ENCODE measurements at places on chromosomes 6 and 20.

GRCh38 chr6:84645563-84646266 is 118.7 kb downstream of the TBX18 start:
- DNase-seq: peak; percentile 23

- no peak for DNase-seq
These were observed 30.2 kb downstream of the RANBP9 start for GRCh38 chr6:13681305-13682061.

GRCh38 chr6:169783401-169783800 is 32.0 kb downstream of the ERMARD start:
- no peak for DNase-seq

GRCh38 chr6:41181566-41181965 is 18.6 kb upstream of the TREM2 start:
- no peak for DNase-seq

- no peak for DNase-seq
These were observed 105.6 kb downstream of the ELOVL4 start for GRCh38 chr6:79841577-79842375.

GRCh38 chr6:143498428-143498827 is 13.1 kb downstream of the FUCA2 start:
- DNase-seq: no peak

DNA sequence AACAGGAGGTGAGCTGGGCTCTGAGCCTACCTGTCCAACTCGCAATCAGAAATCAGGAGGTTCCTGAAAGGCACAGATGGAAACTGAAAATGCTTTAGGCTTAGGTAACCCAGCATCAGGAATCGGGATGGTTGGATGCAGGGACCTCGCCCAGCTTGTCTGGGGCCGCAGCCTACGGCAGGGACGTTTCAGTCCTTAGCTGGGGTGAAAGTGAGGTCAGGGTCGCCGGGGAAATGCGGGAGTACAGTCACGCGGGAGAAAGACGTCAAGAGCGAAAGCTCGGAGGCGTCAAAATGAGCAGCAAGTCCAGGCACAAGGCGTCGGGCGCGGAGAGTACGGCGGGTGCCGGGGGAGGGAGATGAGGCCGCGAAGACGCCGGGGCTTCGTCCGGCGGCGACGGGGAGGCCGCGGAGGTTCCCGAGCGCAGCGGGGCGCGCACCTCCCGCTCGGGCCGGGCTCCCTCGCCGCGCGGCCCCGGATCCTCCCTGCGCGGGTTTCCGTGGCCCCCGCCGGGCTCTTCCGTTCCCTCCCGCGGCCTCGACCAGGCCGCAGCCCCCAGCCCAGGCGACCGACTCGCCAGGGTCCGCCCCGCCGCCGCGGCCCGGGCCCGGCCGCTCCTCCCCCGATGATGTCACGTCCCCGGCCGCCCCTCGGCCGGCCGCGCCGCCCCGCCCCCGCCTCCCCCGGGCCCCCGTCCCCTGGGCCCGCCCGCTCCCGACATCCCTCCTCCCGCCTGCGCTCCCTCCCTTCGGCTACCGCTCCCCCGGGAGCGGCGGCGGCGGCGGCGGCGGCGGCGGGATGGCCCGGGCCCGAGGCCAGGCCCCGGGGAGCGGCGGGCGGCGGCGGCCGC is at the start of gene EBF4:
EBF4 (plus strand) TSS at position 745 of the 850 bp plus-strand sequence. CDS start 866 bp downstream, outside the sequence.
- no peak for DNase-seq

GRCh38 chr20:8116067-8116811 is 15.8 kb upstream of the PLCB1 start:
- DNase-seq: peak; percentile 33

DNA sequence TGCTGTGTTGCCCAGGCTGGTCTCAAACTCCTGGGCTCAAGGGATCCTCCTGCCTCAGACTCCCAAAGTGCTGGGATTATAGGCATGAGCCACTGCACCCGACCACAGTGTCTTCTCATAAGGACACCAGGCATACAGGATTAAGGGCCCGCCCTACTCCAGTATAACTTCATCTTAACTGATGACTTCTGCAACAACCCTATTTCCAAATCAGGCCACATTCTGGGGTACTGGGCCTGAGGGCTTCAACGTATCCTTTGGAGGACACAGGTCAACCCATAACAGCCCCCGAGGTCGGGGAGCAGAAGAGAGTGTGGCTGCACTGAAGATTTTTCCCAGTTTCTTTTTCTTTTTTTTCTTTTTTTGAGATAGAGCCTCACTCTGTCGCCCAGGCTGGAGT is 39.7 kb downstream of the SUN5 start:
- no peak for DNase-seq

DNA sequence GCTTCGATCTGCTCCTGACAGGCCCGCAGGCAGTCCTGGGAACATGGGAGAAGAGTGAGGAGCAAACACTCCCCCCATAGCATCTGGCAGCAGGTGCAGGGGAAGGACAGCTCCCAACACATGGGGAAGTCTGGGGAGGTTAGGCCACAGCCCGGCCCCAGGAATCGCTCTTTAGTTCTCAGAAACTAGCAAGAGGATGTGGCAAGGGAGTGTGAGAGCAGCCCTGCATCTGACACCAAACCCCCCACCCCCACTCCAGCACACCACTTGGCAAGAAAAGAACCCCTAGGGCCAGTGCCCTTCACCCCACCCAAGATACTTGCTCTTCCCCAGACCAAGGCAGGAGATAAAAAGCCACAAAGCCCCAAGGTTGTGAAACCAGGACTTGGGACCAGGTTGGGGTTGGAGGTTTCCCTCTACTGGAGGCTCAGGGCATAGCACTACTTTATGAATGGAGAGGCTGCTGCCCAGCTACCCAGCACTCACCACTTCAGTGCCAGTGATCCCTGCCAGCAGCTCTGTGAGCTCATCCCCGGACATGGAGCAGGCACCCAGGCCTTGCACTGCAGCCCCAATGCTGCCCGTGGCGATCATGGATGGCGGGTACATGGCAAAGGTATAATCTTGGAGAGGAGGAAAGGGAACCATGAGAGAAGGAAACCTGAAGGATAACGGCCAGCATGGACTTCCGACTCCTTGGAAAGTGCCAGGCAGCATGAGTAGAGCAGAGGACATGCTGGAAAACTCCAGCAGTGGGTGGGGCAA is 5.4 kb downstream of the CCND3 start:
- peak; percentile 82 for DNase-seq

- peak; percentile 32 for DNase-seq
These were observed 4.9 kb downstream of the BMP6 start for GRCh38 chr6:7730784-7731227.

DNA sequence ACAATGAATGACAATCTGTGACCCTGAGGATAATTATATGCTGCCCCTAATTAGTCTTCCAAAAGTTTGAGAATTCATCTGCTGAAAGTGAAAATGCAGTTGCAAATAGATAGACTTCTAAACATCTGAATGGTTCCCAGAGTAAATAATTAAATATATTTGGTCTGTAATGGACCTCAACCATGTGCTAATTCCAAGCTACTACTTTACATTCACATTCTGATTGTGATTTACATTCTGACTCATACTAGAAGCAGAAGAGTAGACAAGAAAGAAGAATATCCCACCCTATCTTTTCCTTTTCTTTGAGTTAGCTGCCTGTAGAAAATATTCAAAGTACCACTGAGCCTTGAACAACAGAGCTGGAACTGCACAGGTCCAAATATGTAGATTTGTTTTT is 80.8 kb downstream of the PTPRK start:
- DNase-seq: no peak

GRCh38 chr6:97644353-97644752 is 361.3 kb upstream of the MMS22L start:
- DNase-seq: no peak

DNA sequence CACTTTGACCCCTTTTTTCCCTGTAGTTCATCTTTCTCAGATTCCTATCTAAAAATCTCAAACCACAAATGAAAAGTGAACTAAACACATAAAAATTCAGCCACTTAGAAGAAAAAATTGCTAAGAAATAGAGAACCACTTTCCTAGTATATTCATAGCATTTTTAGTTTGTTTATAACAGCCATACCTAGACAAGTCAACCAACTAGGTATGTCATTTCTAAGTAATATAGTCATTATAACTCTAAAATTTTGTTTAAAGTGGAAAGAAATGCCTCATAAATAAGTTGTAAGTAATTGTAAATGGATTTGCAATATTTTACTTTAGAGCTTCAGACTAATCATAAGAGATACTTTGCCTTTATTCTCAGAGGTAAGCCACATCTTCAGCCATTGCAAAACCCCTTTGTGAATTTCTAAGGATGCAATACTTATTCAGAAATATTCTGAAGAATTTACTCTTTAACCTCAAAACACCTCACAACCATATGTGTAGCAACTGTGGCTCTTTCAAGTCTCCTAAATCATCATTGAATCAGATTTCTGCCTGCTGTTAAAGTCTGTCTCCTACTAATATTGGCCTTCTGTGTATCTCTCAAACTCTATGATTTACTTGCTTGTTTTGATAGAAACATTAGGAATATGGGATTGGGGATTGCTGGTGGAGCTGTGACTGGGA is 6.9 kb upstream of the SUMO4 start:
- DNase-seq: no peak

DNA sequence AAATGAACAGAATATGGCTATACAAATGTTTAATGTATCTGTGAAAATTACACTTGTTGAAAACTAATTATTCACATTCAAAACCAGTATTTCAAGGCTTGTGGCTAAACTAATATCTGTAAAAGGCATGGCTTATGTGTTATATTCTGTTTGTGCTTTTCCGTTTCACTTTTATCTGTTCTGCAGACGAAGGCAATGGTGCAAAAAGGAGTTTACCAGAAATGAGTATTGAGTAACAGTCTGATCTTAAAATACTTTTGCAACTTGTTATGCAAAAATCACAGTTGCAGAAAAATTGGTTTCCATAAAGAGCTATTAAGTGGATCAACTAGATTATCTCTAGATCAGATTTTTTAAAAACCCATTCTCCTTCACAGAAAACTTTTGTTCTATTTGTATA is 9.4 kb upstream of the STX11 start:
- DNase-seq: no peak

DNA sequence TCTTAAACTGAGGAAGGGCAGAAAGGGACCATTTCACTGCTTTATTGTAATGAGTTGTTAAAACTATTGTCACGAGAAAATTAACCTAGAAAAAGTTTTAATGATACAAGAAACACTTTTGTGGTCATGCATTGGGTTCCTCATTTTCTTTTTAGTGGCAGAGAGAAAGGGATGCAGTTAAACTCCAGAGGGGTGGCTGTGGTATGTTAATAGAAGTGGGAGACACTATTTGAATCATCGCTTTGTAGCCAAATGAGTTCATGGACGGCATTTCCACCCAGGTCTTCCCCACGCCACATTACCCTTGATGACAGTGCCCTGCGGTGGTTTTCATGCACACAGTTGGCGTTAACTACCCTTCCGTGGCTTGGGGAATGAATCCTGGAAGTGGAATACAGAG is 235.6 kb downstream of the PLCB1 start:
- no peak for DNase-seq

DNA sequence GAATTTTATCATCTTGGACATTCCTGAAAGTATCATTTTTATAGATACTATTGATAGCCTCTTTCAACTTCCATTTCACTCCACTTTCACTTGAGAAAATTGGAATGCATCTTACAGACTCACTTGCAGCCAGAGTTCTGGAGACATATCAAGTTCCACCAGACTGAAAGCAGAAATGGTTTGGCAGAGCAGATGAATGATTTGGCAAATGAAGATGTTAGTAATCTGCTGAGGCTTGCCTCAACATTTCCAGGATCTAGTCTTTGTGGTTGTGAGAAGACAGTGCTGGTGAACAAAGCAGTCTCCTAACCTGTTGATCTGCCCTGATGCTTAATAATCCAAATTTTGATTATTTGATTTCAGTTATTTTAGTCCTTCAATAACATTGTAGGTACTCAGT is 202.6 kb downstream of the TRDN start:
- DNase-seq: no peak

- DNase-seq: no peak
These were observed 126.5 kb downstream of the ZFAND3 start for GRCh38 chr6:37946057-37946456.

GRCh38 chr6:97282238-97282725 is 734 bp downstream of the MMS22L start:
- no peak for DNase-seq

DNA sequence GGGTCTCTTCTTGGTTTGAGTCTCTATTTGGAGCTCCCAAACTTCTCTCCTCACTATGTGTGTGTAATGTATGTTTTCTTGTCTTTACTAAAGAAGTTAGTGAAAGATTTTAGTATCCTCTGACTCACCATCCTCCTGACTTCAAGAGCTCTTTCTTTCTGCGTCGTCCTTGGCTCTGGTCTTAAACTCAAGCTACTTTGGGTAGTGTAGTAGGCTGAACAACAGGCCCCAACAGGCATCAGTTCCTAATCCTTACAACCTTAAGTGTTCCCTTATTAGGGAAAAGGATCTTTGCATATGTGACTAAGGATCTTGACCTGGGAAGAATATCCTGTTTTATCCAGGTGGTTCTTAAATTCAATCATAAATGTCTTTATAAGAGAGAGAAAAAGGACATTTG is 810.2 kb downstream of the MAFB start:
- no peak for DNase-seq

GRCh38 chr6:170459451-170459850 is 93.7 kb downstream of the PSMB1 start:
- DNase-seq: no peak

DNA sequence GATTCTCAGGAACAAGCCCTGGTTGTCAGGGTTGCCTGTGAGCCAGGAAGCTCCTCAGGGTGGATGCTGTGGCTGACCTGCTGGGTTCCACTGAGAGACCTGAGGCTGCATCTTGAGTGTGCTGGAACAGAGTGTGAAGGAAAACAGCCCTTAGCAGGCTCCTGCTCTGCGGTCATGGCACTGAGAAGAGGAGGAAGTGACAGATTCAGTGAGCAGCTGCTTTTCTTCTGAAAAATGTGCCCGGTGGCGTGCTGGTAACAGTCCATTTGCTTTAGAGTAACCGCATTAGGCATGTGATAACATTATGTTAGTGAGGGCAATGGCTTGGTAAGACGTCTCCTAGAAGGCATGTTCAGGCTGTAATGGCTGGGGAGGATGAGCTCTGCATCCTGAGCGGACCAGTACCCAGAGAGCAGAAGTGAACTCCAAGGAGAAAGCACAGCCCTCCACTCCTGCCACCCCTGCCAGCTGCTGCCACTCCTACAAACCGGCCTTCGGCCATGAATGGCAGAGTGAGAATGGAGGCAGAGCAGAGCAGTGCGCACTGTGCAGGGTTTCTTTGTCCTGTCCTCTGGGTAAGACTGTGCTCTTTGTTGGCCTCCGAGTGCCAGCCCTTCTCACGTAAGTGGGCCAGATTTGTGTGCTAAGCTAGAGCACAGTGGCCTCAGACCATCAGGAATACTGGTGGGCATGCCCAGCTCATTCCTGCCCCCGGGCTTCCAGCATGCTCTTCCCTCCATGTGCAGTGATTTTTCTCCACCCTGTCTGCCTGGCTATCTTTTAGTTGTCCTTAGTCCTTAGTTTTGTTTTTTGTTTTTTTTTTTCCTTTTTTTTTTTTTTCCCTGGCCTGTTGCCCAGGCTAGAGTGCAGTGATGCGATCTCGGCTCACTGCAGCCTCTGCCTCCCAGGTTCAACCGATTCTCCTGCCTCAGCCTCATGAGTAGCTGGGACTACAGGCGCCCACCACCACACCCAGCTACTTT is 98.1 kb upstream of the VSTM2L start:
- no peak for DNase-seq

GRCh38 chr6:44787254-44787834 is 399.8 kb downstream of the CDC5L start:
- no peak for DNase-seq

- DNase-seq: no peak
These were observed 25.6 kb downstream of the CEP85L start for GRCh38 chr6:118625833-118626232.

GRCh38 chr6:130959951-130960350 is 103.1 kb downstream of the EPB41L2 start:
- no peak for DNase-seq

GRCh38 chr6:79470728-79471127 is 66.5 kb downstream of the LCA5 start:
- no peak for DNase-seq

Measured in fibroblast of the conjunctiva (primary cell).